ENCODE measurements at places on chromosomes 11 and 22.

- DNase-seq, result no peak
These were observed 15.1 kb downstream of the TBX1 start for GRCh38 chr22:19775496-19776325.

DNA sequence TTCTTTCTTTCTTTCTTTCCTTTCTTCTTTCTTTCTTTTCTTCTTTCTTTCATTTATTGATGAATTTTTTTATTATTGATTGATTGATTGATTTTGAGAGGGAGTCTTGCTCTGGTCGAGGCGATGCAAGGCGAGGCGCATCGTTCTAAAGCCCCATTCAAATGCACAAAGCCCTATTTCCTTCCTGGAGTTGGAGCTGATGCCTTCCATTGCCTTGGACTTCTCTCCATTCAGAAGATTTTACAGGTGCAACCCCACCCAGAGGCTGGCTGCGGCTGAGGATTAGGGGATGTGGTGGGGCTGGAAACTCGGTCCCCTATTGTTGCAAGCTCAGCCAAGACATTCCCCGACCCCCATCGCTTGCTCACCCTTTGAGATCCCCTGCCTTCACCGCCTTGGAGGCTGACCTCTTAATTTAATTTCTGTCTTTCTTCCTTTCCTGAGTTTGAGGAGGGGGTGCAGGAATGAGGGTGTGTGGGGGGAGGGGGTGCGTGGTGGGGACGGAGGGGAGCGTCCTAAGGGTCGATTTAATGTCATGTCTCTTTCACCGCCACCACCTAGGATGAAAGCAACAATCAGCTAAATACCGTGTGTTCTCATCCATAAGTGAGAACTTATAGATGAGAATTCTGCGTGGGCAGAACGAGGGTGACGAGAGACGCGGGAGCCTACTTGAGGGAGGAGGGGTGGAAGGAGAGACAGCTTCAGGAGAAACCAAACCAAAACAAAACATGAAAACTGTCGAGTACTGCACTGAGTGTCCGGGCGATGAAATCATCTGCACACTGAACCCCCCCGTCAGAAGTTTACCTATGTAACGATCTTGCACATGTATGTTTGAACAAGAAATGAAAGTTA, 3913.9 kb upstream of the OR11H1 start:
- DNase-seq, result peak; percentile 89

DNA sequence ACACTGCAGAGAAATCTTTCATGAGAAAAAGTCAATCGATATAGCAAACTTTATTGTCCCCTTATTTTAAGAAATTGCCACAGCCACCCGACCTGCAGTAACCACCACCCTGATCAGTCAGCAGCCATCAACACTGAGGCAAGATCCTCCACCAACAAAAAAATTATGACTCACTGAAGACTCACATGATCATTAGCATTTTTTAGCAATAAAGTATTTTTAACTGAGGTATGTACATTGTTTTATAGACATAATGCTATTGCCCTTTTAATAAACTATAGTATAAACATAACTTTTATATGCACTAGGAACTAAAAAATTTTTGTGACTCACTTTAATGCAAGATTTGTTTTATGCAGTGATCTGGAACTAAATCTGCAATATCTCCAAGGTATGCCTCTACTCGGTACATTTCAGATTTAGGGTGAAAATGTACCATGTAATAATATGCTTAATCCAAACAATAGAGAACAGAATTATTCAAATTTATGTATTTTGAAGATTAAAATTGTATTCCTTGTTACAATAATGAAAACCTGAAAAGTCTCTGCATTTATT, 79.2 kb upstream of the CEP126 start:
- DNase-seq, result no peak

DNA sequence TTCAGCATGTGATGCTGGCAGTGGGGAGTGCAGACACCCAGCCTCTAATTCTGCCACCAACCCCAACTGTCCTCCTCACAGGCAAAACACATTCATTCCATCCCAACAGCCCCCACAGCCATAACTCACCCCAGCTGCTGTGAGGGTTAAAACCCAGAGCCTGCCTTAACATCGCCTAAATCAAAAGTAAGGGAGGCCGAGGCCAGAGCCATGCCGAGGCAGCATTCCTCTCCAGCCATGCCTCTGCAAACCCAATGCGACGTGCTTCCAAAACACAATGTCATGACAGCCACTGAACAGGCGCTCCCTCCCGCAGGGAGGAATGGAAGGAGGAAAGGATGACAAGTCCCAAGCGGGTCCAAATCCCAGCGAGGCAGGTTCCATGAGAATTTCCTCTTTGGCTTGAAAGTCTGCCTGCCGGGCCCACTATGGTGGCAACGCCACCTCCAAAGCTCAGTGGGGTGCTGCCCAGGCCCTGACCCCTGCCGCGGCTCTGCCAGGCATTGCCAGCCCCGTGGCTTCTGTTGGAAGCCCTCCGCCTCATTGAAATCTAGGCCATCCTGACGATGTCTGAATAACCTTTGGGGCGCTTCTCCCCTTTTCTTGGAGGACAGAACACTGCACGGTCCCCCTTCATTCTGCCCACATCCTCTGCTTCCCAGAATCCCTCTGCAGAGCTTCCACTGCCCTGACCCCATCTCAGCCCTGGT, 472.3 kb downstream of the BRD1 start:
- peak; percentile 55 for DNase-seq

- DNase-seq, result no peak
These were observed at the start of gene ADAMTS15 for GRCh38 chr11:130448416-130449309. Gene ADAMTS15 (plus strand): TSS chr11:130448645. CDS start chr11:130448974, 329 bp downstream.

Data from mesenteric fat pad (tissue), 1 donor.